ENCODE measurements at places on chromosomes 5 and 9.

DNA sequence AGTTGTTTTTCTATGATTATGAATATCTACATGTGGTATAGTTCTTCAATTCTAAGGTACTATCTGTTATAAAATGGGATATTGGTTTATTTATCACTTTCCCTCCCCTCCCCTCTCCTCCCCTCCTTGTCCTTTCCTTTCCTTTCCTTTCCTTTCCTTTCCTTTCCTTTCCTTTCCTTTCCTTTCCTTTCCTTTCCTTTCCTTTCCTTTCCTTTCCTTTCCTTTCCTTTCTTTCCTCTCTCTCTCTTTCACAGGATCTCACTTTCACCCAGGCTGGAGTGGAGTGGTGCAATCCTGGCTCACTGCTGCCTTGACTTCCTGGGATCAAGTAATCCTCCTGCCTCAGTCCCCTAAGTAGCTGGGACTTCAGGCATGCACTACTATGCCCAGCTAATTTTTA, 466.8 kb downstream of the DMAC1 start:
- no peak for DNase-seq

DNA sequence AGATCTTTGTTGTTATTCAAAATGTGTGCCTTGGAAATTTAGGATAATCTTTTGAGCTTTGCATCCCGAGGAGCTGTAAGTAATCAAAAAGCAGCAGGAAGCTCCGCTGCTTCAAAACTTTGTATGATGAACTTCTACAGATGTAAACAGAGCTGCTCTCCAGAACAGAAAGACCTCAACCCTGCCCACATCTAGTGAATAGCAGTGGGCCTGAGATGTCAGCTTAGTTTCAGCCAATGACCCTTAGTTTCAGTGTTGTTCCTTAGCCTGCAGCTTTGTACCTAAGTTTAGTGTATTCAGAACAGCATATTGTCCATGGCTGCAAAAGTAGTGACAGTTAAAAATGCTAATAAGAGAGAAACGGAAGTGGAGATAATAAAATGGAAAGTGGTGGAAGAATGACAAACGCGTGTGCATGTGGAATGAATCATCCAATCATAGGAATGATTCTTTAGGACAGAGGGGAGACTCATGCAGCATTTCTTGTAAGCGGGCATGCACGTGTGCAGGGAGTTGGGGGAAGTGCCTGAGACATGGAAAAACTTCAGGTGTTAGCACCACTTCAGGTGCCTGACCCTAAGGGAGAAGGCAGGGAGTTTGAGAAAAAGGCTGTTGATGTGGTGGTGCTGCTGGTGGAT, 24.9 kb downstream of the SNX24 start:
- no peak for DNase-seq

GRCh38 chr9:100066539-100066938, 32.3 kb downstream of the ERP44 start:
- no peak for DNase-seq

DNA sequence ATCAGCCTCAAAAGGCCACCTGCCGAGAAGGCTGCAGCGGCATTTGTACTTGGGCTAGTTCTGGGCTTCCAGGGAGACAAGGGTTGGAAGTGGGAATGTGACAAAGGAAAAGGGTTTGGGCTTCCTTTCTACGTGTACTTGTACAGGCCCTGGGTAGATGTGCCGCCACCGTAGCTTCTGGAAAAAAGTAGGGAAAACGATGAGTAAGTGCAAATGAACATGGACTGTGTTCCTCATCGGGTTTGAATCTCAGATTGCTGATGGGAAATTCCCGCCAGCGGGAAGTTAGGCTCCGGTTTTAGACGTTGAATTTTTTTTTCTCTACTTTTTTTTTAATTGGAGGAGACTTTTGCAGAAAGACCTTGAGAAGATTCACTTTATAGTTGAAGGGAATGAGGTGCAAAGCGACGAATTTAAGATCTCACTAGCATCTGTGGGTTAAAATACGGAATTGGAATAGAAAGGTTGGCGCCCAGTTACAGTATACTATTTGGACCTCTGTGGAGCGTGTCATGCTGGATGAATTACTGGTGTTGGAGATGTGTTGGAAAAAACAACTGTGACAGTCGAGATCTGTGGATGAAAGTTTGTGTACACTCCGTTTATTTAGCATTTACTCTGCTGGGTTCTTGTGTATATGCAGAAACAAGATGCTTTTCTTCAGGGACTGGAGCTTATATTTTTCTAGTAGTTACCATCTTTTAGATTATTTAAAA, 1.2 kb downstream of the G3BP1 start:
- no peak for DNase-seq

DNA sequence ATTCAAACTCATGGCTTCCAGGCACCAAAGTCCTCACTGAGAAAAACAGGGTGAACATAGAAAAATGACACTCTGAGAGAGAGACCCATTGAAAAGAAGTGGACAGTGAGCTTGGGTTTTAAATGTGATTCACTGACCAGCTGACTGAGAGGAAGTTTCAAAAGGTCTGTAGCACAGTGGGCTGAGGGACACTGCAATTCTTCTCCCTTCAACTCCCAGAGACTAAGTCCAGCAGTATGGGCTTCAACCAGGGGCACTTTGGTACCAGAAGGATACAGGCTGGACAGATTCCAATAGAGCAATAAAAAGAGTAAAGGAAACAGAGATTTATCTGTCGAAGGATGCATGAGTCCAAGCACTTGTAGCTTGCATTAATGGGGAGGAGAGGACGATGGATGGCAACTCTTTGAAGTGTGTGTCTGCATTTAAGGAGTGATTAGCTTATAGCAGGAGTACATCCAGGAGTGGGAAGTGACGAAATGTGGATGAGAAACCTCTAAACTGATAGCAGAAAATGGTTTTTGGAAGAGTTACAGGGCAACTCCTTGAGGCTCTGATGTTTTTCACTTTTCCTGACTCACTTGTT, 117.0 kb upstream of the ANKRD55 start:
- DNase-seq = no peak

GRCh38 chr5:105840800-105841199, 1829.9 kb downstream of the EFNA5 start:
- DNase-seq = no peak

DNA sequence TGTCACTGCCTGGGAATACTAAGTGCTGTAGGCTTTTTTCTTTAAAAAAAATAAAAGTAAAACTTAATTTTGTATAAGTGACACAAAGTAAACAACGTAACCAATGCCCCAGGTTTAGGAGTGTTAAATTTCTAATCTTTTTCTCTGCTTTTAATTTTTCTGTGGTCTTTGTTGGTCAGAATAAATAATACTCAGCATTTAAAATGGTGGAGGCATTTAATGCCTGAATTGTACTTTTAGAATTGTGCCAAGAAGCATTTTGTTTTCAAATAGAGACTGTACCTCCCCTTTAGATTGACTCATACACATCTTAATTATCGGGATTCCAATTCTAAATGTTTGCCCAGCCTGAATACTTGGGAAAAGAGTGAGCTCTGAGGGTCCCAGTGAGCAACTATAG, 1.6 kb downstream of the DMXL1 start:
- DNase-seq = no peak

Data from C1 segment of cervical spinal cord (tissue), 14 donors.